ENCODE measurements at places on chromosomes 7 and 10.

- DNase-seq = no peak
These were observed 164.0 kb downstream of the SKAP2 start for GRCh38 chr7:26700386-26700785.

GRCh38 chr10:66799474-66799873 is 126.4 kb upstream of the LRRTM3 start:
- no peak for DNase-seq

GRCh38 chr10:3896161-3896560 is 111.2 kb upstream of the KLF6 start:
- no peak for DNase-seq

- no peak for DNase-seq
These were observed 111.5 kb downstream of the NPY start for GRCh38 chr7:24395512-24395911.

GRCh38 chr7:43588477-43589132 is 5.7 kb downstream of the STK17A start:
- no peak for DNase-seq

GRCh38 chr7:69702357-69702756 is 104.1 kb downstream of the AUTS2 start:
- no peak for DNase-seq

GRCh38 chr7:78159545-78159944 is 361.0 kb downstream of the PHTF2 start:
- no peak for DNase-seq

DNA sequence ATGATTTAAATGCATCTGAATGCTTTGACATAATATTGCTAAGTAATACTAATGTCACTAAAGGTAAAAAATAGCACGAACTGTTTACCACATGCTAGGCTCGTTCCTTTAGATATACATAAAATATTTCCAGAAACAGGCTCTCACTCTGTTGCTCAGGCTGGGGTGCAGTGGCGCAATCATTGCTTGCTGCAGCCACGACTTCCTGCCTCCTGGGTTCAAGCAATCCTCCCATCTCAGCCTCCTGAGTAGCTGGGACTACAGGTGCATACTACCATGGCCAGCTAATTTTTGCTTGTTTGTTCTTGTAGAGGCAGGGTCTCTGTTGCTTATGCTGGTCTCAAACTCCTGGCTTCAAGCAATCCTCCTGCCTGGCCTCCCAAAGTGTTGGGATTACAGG is 183.3 kb downstream of the SGMS1 start:
- DNase-seq = no peak

DNA sequence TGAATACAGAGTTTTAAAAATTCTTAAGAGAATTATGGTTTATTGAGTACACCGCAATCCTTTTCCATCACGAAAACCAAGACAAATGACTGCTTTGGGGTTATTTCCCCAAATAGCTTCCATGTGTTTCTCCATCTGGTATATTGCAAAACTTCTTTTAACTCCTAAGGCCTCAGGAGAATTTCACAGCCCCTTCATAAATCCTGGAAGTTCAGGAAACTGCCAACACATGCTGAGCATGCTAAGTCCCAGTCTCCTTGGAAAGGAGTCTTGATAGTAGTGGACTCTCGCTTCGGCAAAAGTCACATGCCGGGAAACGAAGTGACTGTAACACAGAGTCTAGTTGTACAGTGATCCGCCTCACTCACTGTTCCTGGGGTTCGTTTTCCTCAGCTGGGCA is 88.1 kb upstream of the RSU1 start:
- DNase-seq = no peak

Data from activated CD4-positive, alpha-beta T cell treated with anti-CD3 and anti-CD28 coated beads for 24 hours (primary cell).